Activated naive CD4-positive, alpha-beta T cell treated with anti-CD3 and anti-CD28 coated beads for 36 hours (primary cell): ENCODE measurements at places on chromosomes 5 and 9. TPM values are rescaled to one million over a fixed set of nuclear protein-coding genes. Genes with fewer than 3 reads are reported as not detected.

DNA sequence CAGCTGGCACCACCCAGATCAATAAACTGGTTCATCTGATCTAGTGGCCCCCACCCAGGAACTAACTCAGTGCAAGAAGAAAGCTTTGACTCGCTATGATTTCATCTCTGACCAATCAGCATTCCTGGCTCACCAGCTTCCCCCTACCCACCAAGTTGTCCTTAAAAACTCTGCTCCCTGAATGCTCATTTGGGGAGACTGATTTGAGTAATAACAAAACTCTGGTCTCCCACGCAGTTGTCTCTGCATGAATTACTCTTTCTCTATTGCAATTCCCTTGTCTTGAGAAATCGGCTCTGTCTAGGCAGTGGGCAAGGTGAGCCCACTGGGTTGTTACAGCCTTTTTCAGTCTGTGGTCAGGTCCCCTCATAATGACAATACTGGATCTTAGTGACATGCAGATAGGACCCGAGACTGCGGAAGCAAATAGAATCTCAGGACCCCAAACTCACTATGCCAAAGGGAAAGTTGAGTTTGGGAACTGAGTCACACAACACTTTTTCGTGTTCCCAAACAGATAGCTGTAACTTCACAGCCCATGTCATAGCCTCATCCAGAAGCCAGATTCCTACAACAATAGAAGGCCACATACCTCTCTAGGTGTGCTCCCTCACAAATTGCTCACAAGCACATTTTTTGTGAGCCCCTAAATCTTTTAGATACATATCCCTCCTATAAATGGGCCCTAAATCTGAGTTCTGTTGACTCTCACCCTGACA is 175.2 kb upstream of the RAI14 start:
- DNase-seq: no peak

DNA sequence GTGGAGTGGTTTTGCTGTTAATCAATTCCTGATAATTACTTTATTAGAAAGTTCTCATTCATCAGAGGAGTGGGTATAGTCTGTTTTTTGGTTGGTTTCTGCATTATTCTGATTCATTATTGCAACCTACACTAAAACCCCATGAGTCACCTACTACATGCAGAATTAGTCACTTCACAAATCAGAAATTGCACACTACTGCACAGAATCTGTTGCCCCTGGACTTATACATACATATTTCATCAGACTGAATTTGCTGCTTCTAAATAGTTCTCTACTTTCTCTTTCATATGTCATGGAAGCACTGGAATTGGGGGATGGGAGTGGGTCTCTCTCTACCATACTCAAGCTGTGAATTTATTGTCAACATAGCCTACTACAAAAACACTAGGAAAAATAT is 585.1 kb downstream of the DNAH5 start:
- DNase-seq: no peak

DNA sequence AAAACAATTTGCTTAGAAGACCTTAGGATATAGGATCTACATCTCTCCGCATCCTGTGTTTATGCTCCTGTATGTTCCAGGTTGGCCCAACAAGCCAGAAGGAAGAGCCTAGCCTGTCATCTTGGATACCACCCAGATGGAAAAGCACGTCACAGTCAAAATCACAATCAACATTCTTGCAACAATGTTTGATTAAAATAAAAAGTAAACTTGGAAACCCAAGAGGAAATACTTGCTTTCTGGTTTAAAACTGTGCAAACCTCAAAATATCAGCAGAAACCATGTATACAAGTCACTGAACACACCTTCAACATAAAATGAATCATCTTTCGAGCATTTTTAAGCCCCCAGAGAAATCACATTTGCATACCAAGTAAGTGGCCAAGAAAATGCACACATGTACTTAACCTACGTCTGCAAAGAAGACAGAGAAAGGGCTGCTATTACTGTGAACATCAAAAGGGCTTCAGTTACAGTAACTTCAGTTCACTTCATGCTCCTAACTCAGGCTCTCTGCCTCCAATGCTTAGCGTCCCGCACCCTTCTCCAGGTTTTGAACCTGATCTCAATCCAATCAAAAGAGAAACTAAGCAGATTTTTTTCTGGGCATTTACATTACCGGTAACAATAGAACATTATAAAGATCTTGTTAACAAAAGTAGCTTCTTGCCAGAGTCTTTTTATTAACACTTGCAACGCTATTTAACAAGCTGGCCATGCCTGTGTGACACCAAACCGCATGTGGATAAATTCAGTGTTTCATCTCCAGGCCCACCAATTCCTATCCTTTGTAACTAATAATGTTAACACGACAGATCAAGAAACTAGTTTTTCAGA is 1.3 kb downstream of the ENC1 start:
- peak; percentile 28 for DNase-seq

GRCh38 chr5:150184990-150185912 is 4.6 kb upstream of the SLC6A7 start:
- DNase-seq: no peak

GRCh38 chr9:77175151-77175550 is 2.2 kb upstream of the VPS13A start:
- no peak for DNase-seq

GRCh38 chr5:160272889-160273288 is 39.5 kb downstream of the CCNJL start:
- DNase-seq: no peak

RASEF gene
- not detected for total RNA-seq

GGTA1 gene
- not detected for total RNA-seq

PCDHB7 gene
- total RNA-seq: not detected
